NCI-H1417 treated with DMSO at 0.1 percent for 48 hours (cell line): ENCODE measurements at places on chromosomes 5 and 9.

DNA sequence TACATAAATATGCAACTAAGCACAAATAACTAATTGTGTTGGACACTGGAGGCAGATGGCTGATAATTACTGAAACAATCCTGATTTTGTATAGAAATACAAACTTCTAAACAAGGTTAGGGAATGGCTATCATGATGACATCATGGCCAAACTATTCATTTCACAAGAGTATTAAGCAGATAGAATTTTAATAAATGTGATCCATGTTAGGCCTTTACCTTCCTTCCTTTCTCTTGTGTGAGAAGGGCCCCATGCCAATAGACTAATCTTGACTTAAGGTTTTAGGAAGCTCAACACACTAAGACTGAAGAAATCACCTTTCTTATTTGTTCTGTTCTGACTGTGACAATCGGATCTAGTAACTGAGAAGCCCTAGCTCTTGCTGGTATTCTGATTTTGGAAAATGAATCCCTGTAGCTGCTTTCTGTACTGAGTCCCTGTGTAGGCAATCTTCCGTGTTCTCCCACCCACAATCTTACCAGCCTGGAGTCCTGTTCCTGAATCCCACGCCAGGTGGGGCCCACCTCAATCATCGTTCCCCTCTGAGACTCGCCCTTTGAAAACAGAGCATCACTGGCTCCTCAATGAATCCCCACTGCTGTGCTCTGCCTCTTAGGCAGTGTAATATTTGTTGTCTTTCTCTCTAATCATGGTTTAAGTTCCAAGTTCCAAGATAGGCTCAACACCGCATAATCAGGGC, 168.7 kb upstream of the GNA14 start:
- no peak for DNase-seq

GRCh38 chr5:153953411-153953810, 85.3 kb downstream of the FAM114A2 start:
- DNase-seq: no peak

DNA sequence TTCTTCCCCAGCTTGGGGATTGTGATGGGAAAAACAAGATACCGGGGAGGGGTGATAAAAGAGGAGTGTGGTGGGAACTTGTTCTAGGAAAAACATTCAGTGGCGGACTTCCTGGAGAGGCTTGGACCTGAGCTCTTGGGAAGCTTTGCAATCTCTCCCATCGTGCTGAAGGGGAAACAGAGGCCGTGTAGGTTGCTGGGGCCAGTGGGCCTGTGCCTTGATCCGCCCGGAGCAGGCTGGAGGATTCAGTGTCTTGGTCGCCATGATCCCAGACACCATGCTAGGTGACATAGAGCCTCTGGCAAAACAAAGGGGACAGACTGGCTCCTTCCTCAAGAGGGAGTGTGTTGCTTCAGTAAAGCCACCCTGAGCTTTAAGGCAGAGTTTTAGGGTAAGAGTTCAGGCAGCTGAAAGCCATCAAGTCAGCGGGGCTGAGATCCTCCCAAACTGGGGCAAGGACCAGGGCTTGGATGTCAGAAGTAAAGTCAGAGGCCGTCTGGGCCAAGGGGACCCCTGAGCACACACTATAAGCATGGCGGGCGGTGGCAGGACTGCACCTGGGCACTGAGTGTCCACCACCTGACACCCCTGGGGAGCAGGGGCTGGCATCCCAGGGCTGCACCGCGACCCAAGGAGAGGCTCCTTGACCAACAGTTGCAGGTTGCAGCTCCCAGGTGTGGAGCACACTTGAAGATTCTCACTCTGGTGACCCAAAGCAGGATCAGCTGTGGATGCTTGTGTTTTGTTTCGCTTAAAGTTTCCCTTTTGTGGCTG, 44.7 kb downstream of the TRIP13 start:
- no peak for DNase-seq

GRCh38 chr5:172403189-172403796, 51.0 kb downstream of the SH3PXD2B start:
- DNase-seq: no peak

- no peak for DNase-seq
These were observed 152.3 kb downstream of the NR3C1 start for GRCh38 chr5:143251190-143251589.

DNA sequence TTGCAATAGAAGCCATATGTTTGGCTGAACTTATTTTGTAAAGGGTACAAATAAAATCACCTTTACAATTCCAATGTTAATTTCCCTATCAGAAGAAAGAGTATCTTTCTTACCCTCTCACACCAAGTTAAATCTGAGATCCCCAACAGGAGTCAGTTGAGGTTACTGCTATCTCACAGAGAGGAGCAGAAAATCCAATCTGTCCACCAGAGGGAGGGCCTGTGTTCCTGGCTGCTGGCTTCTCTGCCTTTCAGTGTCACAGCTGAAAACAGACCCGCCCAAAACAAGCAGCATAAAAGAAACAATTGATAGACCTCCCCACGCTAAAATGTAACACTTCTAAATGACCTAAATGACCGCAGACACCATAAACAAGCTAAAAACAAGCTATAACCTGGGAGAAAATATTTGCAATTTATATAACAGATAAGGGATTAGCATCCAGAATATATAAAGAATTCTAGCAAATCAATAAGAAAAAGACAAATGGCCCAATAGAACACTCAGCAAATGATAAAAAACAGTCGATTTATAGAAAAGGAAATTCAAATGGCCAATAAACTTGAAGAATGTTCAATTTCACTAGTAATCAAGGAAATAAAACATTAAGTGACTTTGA, 24.5 kb upstream of the MVB12B start:
- DNase-seq: no peak

GRCh38 chr9:74493512-74493911, 3.6 kb upstream of the RORB start:
- DNase-seq: no peak

- DNase-seq: no peak
These were observed 8.1 kb upstream of the PRR7 start for GRCh38 chr5:177438468-177438867.

DNA sequence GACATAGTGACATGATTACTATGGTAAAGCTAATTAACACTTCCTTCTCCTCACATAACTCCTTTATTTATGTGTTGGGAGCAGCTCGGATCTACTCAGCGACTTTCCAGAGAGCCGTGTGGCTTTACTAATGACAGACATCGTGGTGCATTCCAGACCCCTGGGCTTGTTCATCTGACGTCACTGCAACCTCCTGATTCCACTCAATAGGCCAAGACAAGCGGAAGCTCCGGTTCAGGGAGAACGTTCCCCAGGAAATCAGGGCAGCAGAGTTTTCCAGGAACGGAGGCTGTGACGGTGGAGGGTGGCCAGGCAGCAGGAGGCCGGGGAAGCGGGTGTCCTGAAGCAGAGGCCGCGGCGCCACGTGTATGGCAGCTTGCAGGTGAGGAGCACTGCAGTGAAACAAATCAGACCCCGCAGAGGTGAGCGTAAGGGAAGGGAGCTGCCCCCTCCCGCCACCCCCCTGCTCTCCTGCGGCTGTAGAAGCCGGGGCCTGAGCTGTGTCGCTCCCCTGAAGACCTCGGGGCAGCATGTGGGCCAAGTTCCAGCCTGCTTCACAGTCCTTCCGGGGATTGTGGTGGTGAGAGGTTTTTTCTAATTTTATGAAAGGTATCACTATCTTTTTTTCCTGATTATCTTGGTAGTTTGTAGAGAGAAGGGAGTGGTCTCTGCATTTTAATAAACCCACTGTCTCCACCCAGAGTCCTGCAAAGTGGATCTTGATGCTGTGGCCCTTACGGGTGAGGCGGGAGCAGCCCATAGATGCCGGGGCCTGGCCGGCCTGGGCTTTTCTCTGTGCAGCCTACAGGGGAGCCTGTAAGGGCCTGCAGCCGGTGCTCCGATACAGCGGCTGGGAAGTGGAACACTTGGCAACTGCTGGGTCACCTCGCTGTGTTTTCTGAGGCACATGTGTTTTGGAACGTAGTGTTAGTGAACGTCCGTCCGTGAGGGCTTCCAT, 220.4 kb upstream of the IRX4 start:
- DNase-seq: no peak

DNA sequence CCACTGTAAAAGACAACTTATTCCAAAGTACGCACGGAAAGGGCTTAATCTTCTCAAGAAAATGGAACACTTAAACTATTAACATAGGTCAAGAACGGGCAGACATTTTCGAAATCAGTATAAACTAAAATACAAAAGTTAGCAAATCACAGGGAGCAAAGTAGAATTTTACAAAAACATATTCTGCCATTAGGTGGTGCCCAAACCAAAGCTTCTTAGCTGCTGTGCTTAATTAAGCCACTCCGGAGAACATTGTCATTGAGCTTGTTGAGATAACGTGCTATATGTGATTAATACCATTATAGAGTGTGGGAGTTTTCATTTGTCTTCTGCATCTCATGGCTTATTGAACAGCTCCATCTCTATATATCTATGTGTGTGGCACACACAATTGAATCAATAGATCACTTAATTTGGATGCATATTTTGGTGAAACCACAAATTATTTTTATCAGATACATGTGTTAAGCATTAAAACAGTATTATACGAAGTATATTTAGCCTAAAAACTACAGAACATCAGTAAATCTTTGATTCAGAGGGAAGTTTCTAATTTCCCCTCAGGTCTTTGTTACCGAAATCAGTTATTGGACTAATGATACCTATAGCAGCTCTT, 23.4 kb downstream of the UBLCP1 start:
- no peak for DNase-seq

GRCh38 chr5:109611505-109611904, 78.2 kb upstream of the MAN2A1 start:
- DNase-seq: no peak

DNA sequence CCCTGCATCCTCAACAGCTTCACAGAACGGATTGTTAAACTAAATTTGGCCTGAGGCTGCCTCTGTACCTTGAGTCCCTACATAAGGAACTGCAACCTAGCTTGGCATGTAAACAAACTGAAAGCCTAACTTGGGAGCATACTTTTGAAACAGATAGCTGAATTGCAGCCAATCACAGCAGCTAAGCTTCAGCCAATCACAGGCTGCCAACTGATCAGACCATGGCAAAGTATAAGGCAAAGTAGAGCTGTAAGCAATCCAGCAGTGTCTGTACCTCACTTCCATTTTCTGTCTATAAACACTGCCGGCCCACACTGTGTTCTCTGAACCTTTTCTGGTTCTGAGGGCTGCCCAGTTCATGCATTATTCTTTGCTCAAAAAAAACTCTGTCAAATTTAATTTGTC, 8.9 kb upstream of the ZNF483 start:
- no peak for DNase-seq

DNA sequence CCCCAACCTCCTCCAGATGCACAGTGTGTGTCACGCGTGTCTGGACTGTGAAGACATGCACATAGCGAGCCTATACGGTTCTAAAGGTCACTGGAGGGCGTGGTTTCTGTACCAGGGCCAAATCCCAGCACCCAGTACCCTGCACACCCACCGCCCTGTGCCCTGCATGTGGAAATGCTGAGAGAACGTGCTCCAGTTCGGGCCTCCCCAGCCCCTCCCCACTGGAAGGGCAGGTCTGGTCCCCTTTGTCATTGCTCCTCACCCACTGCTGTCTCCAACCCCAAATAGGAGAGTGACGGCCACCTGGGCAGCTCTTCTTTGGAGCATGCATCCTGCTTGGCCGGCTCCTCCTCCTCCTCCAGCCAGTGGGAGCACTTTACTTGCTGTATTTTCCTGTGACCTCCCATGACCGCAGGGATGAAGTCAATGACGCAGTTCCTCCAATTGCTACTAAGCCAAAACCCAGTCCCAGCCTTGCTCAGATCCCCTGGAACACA, 116.7 kb downstream of the WNK2 start:
- DNase-seq: no peak

DNA sequence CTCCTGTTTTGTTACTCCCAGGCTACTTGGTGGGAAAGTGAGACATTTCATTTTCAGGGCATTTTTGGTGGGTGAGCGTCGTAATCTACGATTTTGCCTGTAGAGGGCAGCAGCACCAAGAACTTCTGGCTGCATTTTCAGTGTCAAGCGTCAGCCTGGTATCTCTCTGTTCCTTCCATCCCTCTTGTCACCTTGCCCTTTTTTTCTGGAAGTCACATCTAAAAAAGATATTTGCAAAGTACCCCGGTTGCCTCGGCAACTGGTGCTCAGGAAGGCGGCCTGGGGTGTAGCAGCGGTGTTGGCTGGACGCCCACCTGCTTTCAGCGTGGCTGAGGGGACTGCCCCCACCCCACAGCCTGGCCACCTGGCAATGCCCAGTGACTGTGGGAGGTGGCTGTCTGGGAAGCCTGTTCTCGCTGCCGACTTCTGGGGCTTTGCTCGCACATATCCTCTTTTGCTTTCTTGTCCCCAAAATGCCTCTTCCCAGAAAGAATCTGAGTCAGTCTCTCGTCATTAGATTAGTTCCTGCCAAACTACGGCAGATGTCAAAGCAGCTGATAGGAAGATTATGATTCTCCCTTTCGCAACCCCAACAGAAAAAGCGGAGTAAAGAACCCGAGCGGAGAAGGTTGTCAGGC, 84.5 kb downstream of the ACER2 start:
- peak; percentile 11 for DNase-seq

- no peak for DNase-seq
These were observed 385 bp downstream of the LTC4S start for GRCh38 chr5:179794171-179794570.

GRCh38 chr5:126455728-126456127, 32.5 kb downstream of the GRAMD2B start:
- no peak for DNase-seq

GRCh38 chr5:139955616-139956273, 87.4 kb downstream of the NRG2 start:
- DNase-seq: no peak

DNA sequence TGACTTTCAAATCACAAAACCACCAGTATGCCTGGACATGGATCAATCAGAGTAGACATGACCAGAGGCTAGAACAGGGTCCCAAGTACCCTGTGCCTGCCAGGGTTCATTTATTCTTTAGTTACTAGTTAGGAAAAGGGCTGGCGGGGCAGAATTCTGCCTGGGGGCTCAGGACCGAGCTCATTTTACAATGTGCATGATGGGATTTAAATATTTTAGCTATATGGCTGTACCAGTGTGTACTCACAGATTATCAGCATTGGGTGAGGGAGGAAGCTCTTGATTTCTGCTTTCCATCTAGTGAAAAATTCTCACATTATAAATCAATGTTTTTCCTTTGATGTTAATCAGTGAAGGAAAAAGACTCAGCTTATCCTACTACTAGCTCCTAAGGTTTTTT, 1511.1 kb downstream of the EFNA5 start:
- no peak for DNase-seq

DNA sequence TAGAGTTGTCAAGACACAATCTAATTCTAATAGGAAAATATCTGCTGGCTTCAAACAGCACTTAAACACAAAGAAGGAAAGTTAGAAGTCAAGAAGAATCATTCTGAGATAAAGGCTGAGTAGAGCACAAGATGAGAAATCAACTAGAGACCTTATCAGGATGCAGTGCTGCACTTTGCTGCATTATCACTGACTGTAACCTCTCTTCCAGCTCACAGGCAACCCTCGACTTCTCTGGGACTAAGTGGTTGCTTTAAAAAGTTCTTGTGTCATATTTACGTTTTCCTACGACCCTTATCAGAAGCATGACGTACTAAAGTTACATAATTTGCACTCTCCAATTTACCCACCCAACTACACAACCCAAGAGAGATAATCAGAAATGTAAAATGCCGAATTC, 176.1 kb downstream of the MLLT3 start:
- DNase-seq: no peak
